ENCODE measurements at places on chromosomes 1 and 21.
A peak's percentile ranks its signal among the peaks of the same experiment; 100 is the strongest.

- DNase-seq = no peak
Measured at GRCh38 chr1:67544921-67545320, 114.7 kb upstream of the SERBP1 start.

DNA sequence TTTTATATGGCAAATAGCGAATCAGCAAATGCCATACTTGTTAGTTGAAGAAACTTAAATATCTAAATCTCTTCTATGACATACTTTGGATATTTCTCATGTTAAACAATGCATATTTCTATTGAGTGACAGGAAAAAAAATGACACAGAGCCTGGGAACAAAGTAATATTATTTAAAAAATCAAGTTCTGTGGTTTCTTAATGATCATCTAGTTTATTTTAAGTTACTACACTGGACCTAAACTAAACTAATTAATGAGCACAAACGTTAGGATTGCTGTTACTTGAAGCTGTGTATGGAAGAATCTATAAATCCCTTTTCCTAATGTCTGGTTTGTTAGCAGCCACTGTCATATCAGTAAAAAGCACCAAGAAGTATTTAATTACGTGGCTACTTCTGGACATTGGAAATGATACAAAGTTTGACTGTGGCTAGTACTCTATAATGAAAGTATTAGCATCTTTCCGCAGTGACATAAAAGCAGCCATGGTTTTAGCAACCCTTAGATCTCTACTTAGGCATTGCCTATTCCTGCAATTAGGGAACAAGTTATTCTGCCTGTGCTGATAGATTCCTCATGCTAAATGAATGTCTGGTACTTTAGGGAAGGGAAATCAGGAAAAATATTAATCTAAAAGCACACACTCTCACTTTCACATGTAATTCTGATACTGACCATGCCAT, 981.7 kb upstream of the B3GALT2 start:
- no peak for DNase-seq

DNA sequence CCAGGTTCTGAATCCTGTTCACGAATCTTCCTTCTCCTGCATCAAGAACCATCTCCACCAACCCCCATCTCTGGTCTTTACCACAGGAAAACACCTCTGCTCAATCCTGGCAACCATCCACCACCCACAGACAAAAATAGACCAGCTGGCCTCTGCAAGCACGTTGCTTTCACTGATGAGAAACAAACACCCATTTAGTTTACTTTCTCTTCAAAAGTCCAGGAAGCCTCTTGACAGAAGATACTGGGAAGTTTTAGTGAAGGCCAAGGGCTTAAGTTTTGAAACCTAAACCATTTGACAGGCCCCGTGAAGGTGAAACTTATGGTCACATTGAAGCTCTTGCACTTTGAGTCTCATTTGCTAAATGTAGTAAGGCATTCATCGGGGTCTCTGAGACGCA, 122.6 kb upstream of the PPP2R5A start:
- no peak for DNase-seq

- no peak for DNase-seq
Measured at GRCh38 chr1:148318123-148318903, 164.8 kb downstream of the PPIAL4G start.

DNA sequence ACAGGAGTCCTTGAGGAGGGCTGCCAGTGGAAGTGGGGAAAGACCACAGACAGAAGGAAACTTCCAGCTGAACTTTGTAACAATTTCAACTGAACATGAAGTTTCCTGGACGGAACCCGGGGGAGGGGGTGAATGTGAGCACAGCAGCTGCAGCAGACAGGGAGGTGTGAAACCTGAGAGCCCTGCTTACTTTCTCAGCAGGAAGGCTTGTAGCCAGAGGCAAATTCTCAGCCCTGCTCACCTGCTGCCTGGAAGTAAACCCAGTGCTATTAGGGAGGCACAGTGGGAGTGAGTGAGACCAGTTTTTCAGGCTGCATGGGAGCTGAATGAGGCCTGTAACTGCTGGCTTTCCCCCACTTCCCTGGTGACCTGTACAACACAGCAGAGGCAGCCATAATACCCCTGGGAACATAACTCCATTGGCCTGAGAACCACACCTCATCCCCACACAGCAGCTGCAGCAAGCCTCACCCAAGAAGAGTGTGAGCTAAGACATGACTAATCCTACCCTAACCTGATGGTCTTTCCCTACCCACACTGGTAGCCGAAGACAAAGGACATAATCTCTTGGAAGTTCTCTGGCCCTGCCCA, 9.6 kb upstream of the SPRR2F start:
- DNase-seq = no peak

DNA sequence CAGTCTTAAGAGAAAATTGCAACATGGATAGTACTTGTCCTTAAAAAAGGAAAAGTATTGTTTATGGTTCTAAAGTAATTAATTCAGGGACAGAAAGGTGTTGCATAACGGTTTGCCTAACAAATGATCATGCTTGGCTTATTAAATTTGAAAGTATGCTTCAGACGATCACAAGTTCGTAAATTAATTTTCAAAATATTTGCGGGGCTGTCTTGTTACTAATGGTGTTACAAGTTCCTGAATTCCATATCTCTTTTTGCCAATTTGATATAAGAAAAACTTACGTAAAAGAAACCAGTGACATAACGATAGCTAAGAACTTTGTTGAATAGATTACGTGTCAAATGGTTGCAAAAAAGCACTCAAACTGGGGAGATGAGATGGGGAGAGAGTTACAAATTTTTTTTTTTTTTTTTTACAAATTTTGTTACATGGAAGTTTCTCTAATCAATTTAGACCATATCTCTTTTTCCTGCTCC, 1.3 kb downstream of the AGO3 start:
- DNase-seq = no peak

DNA sequence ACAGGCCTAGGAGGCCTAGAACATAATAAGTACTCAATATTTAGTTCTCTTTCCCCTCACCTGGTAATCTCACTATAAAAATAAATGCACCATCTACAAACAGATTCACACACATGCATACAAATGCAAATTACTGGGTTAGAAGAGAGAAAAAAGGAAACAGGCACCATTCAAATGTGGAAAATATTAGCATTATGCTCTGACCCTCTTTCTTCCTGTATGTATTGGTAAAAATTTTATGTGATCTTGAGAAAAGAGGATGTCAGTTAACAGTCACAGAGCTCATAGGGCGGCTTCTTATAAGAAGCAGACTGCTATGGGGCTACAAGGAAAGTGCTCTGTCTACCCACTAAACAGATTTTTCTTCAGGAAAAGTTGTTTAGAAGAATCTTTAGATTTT, 565.4 kb downstream of the LMO4 start:
- DNase-seq = no peak

GRCh38 chr1:27971674-27972073, 11.9 kb downstream of the XKR8 start:
- peak; percentile 48 for DNase-seq

DNA sequence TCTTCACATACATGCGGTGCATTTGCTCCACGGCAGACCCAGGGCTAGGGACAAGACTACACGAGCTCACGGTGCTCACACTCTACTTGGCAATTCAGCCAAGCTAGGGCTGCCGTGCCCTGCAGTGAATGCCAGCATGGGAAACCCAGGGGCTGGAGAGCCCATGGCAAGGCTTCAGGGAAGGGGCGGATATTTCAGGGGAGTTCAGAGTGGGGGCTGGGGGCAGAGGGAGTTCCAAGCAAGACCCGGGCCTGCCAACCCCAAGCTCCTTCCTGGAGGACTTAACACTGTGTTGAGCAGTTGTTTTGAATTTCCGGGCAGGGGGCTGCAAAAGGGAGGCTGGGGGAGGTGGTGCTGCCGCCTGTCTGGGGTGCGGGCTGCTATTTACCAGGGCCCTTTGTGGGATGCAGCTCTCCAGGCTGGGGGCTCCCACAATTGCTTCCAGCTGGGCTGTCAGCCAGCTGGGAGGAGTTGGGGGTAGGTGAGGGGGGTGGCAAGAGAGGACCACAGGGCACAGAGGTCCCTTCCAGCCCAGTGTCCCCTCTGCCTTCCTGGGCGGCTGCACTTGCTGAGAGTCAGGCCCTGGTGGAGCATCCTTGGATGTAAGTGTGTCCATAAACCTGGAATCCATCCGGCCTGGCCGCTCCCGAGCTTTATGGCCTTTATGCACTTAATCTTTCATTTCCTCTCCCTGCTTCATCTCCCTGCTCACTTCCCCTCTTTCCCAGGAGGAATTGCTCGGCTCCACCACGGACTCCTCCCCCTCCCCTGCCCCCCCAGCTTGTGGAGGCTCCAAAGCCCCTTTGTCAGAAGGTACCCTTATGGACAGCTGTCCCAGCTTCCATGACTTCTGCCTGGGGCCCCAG, 55.8 kb upstream of the SSBP3 start:
- DNase-seq = peak; percentile 28

DNA sequence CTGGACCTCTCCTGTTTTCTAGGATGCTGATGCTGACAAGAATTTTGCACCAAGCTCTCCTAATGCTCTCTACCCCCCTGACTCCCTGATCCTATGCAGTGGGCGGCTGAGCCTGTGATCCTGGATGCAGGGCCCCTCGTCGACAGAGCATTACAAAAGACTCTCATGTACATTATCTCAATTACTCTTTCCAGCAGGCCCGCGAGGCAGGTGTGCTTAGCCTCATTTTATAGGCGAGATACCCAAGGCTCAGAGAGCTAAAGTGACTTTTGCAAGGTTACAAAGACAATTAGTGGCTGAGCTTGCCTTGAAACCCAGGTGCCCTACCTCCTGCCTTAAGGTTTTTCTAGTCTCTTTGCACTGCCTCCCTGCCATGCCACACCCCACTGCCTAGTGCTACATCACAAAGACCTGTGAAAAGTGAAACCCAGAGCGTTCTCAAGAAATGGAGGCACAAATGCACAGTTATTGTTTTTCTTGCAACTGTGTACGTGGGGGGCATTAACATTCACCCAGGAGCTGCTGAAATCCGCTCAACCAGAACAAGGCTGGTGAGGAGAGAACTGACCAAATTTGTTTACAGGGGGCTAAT, 10.0 kb upstream of the C8A start:
- no peak for DNase-seq

DNA sequence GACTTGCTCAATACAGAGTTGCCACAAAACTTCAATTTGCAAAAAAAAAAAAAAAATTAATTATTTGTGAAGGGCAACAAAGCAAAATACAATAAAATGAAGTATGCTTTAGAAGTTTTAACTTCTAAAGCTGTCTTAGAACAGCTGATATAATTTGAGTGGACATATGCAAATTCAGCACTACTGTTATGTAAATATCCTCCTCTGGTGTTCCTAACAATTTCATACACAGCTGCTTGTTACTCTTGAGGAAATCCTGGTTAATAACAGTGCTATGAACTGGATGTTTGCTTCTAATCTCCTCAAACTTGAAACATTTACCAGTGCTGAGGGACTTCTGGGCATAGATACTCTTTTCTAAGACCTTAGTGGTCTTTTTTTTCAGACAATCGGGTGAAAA, 69.6 kb upstream of the COL24A1 start:
- DNase-seq = no peak

DNA sequence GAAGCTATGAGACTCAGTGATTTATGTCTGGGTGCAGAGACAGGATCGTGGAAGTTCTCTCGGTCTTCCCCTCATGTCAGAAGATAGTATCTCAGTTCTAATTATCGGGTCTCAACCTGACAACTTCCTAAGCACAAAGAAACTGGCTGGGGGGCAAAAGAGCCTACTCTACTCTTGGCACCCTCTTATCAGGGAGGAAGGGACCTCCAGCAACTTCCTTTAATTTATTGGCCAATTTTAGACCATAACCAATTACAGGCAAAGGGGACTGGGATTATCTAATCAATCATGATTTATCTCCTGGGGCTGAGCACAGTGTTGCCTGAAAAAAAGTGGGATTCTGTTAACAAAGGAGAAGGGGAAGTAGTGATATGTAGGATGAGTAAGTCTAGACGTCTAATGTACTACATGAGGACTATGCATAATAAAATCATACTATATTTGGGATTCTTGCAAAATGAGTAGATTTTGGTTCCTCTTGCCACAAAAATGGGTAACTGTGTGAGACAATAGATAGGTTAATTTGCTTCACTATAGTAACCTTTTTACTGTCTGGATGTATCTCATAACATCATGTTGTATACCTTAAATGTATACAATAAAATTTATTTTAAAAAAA, 98.8 kb downstream of the ZFYVE9 start:
- no peak for DNase-seq

DNA sequence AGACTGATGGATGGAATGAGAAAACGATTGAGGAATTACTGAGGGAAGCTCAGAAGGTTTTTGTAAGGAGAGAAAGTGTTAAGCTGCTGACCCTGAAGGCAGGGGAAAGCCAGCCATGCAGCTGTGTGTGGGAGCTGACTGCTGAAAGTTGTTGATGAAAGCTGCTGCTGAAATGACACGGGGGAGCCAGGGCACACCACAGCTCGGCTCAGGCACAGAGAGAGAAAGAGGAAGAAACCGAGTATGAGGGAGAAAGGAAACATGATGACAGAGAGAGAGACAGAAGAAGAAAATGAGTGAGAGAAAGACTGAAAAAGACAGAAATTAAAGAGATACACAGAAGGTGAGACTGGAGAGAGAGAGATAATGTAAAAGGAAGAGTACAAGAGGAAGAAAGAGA, 115.5 kb downstream of the LRRC53 start:
- no peak for DNase-seq

DNA sequence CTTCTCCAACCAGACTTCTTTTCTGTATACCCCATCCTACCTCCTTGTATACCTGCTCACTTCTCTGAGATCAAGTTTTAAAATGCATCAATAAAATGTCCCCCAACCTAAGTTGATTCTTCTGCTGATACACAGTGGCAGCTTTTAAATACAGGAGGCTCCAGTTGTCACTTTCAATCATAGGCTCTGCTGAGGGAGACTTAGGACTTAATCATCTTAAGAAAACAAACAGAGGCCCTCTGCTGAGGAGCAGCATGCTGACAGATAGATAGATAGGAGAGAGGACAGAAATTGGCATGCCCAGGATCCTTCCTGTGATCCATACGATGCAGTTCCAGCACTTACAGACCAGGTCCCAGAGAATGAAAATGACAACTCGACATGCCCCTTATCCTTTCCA, 311.0 kb upstream of the PROX1 start:
- DNase-seq = no peak

- DNase-seq = no peak
Measured at GRCh38 chr1:14926229-14926628, 227.3 kb upstream of the TMEM51 start.

DNA sequence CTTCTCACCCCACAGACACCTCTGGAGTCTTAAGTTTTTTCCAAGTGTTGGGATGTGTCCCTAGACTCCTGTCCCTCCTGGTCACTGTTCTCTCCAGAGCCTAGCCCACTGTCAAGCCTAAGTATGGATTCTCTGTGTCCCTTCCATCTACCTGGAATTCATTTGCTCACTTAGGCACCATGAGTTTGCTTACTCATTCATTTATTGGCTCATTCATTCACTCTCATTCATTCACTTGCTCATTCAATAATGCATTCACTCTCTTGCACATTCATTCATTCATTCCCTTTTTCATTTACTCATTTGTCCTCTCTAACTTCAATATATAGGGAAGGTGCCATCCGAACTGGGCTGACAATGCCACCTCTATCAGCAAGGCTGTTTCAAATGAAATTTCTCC, 1.6 kb downstream of the S100A16 start:
- DNase-seq = no peak

DNA sequence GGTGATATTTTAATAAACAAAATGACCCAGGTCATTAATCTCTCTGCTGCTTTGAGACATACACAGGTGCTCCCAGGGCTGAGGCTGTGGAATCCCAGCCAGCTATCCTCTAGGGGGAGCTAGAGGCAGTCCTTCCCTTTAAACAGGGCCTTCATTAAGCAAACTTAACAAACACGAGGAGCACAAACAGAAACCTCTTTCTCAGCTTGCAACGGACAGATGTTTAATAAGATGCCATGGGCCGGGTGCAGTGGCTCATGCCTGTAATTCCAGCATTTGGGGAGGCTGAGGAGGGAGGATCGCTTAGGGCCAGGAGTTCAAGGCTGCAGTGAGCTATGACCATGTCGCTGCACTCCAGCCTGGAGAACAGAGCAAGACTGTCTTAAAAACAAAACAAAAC, 106.7 kb downstream of the HIVEP3 start:
- DNase-seq = peak; percentile 73

Data from SK-N-SH (cell line).